ENCODE measurements at places on chromosomes 1 and 21.

- DNase-seq, result no peak
These were observed 15.6 kb downstream of the SSX2IP start for GRCh38 chr1:84674705-84675104.

GRCh38 chr1:94228640-94229375, 8.6 kb downstream of the ARHGAP29 start:
- DNase-seq, result no peak

DNA sequence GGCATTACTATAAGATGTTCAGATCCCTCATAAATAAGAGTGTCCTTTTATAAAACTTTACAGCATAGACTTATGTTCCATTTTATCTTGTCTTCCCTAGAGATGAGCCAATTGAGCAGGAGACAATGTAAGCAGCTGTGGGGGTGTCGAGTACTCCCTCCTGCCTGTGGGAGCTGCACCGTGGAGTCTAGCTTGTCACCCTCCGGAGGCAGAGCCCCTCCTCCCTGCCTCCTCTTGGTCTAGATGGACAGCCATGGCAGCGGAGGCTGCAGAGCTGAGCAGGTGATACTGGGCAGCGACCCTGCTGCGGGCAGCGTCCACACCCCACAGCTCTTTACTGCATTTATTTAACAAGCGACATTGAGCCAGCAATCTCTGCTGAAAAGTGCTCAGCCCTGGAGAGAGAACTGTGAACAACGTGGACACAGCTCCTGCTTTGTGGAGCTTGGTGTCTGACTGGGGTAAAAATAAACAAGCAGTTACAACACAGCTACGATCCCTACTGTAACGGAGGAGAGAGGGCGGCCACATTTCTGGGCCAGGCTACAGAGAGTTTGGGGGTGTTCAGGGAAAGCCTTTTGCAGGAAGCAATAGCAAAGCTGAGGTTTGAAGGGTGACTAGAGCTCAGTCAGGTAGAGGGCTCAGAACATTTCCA, 12.8 kb upstream of the KIF21B start:
- no peak for DNase-seq

- DNase-seq, result no peak
These were observed 1.9 kb upstream of the ERRFI1 start for GRCh38 chr1:8027748-8028570.

DNA sequence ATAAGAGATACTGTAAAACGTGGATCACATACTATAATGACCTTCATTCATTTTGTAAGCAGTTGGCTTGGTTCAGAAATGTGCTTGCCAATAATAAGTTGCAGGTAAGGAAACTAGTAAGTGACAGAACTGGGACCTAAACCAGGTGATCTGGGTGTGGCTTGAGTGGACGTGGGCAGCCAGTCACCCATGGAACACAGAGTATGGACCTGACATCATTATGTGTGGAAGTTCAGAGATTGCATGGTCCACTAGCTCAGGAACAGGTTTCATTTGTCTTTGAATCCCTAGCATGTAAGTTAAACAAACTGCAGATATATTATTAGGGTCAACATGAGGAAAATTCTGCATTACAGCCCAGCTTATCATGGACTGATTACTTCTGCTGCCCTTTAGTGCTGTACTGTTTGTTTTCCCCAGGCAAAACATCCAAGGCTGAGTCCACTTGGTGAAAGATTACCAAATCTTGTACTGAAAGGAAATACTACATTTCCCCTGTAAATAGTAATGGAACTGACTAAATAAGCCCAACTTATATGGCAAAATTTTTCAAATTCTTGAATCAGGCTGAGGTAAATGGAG, 327.3 kb upstream of the SGIP1 start:
- no peak for DNase-seq

DNA sequence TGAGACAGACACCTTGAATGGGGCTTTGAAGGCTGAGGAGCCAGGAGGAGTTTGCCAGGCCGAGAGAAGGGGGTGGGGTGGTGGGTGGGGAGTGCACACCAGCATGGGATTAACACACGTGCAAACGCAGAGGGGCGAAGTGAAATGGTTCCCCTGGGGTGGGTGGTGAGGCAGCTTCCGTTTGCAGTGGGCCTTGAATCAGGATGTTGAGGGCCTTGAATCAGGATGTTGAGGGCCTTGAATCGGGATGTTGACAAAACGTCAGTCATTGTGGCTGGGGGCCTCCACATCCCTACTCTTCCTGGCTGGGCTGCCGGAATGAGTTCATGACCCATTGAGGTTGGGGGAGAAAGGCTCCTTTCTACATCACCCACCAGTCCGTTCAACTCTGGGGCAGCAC, 16.6 kb downstream of the LDLRAP1 start:
- DNase-seq, result no peak

- DNase-seq, result no peak
These were observed 195.4 kb downstream of the GRIK3 start for GRCh38 chr1:36838888-36839287.

GRCh38 chr21:23955135-23955843, 1652.0 kb downstream of the MRPL39 start:
- no peak for DNase-seq

DNA sequence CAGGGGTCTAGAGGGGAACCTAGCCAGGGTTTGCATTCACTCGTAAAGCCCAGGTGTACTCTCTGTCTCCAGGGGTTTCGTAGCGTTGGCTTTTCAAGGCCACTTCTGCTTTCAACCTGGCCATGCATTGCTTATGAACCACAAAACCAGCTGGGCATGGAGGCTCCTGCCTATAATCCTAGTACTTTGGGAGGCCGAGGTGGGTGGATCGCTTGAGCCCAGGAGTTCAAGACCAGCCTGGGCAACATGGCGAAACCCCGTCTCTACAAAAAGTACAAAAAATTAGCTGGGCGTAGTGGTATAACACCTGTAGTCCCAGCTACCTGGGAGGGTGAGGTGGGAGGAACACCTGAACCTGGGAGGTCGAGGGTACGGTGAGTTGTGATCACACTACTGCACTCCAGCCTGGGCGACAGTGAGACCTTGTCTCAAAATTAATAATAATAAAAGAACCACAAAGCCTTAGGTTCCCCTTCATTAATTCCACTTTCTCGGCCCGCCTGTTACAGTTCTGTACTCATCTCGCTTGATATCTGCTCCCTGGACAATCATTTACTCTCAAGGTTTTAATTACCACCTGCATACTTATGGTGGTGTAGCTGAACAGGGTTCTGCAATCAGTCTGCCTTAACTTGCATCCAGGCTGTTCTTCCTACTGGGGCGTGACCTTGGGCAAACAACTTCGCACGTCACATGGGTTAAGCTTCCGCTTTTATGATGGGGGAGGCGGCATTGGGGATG, 6.1 kb downstream of the SLC16A4 start:
- no peak for DNase-seq

DNA sequence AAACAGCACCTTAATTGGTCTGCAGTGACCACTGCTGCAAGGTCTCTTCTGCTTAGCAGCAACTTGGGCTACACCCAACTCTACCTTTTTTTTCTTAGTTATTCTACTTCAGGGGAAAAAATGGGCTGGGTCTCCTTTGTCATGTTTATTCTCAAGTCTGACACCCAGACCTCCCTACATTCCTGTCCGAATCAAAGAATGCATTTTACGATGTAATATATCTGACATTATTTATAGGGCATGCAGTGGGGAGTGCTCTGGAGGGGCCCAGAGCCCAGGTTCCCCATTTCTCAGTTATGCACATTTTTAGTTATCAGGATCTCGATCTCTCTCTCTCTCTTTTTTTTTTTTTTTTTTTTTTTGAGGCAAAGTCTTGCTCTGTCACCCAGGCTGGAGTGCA, 50.5 kb downstream of the OPTC start:
- no peak for DNase-seq

DNA sequence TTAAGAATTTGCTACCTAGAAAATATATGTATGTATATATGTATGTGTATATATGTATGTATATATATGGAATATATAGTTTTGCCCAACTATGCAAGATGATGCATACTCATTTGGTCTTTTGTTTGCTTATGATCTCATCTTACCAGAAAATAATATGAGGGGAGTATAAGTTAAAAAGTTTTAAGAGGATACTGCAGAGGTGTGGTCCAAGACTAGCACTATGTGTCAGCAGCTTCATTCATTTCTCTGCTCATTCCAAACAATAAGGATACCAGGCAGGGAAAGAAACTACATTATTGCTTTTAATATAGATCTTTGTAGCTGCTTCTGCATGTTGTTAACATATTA, 22.8 kb downstream of the RCOR3 start:
- no peak for DNase-seq

Measured in right forelimb (tissue), 1 donor.